ENCODE measurements at places on chromosomes 7 and 10. TPM values are rescaled to one million over a fixed set of nuclear protein-coding genes. Genes with fewer than 3 reads are reported as not detected.

ELFN1 gene
- 9.5 TPM for total RNA-seq

MSMB gene
- total RNA-seq = not detected

FEZF1 gene
- not detected for total RNA-seq

SSC4D gene
- total RNA-seq = 0.94 TPM

FRAT1 gene
- 5.6 TPM for total RNA-seq

ZNF789 gene
- total RNA-seq = 25.3 TPM

DKK1 gene
- 4.5 TPM for total RNA-seq

CTTNBP2 gene
- total RNA-seq = 39.0 TPM

IDI2 gene
- not detected for total RNA-seq

ZNF365 gene
- 29.6 TPM for total RNA-seq
